Progenitor cell of endocrine pancreas (in vitro differentiated cells): ENCODE measurements at places on chromosomes 11 and 22.

GRCh38 chr22:33467620-33468095, 409.5 kb upstream of the SYN3 start:
- peaks cover 15% of the 10 kb centered on the region for H3K36me3 ChIP-seq
- peaks cover 7% of the 10 kb centered on the region for H3K4me1 ChIP-seq
- H3K4me3 ChIP-seq = no peak overlapping the region

GRCh38 chr11:2212411-2213251, 41.0 kb upstream of the TH start:
- peak overlapping the region; percentile 52 for H3K27ac ChIP-seq
- H3K36me3 ChIP-seq = no peaks in the 10 kb centered on the region
- peak; percentile 9 for DNase-seq
- H3K27me3 ChIP-seq = peaks cover 33% of the 10 kb centered on the region

GRCh38 chr22:49344656-49345055, 483.0 kb downstream of the BRD1 start:
- H3K27ac ChIP-seq = no peak overlapping the region
- H3K27me3 ChIP-seq = peaks cover 26% of the 10 kb centered on the region
- H3K4me1 ChIP-seq = no peaks in the 10 kb centered on the region
- no peak overlapping the region for H3K4me3 ChIP-seq
- no peak for DNase-seq

- no peak for DNase-seq
- peaks cover 16% of the 10 kb centered on the region for H3K4me1 ChIP-seq
- H3K36me3 ChIP-seq = peaks cover 2% of the 10 kb centered on the region
- peaks cover 3% of the 10 kb centered on the region for H3K27me3 ChIP-seq
Measured at GRCh38 chr11:13465909-13466371, 2.9 kb upstream of the BTBD10 start.

DNA sequence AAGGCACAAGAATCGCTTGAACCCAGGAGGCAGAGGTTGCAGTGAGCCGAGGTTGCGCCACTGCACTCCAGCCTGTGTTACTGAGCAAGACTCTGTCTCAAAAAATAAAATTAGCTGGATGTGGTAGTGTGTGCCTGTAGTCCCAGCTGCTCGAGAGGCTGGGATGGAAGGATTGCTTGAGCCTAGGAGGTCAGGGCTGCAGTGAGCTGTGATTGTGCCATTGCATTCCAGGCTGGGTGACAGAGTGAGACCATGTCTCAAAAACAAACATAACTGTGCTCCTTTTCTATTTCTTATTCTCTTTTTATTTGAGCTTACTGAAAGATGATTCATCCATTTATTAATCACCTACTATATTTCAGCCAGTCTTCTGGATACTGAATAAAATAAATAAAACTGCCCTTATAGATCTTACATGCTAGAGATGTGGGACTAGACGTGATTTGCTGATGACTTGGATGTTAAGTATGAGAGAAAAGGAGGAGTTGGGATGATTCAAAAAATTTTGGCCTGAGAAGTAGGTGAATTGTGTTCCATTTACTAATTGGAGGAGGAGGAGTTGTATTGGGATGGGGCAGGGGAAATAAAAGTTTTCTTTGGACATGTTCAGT, 18.0 kb downstream of the PAAF1 start:
- no peaks in the 10 kb centered on the region for H3K4me1 ChIP-seq
- H3K27ac ChIP-seq = no peak overlapping the region
- H3K36me3 ChIP-seq = peaks cover 19% of the 10 kb centered on the region

DNA sequence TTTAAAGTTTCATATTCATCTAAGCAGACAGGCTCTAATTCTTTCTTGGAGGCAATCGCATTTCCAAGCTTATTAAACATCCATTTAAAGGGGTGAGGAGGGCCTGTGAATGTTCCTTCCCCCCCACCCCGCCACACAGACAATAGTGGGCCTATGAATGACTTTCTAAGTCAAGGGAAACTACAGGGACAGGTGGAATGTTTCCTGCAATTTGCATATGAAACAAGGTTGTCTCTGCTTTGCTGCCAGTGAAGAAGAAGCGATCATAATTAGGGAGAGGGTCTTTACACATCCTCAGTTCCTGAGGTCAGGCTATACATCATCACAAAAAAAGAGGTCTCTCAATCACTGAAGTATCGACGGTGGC, 127.9 kb upstream of the OPCML start:
- no peak overlapping the region for H3K27ac ChIP-seq
- peaks cover 34% of the 10 kb centered on the region for H3K27me3 ChIP-seq
- no peak for DNase-seq
- peaks cover 3% of the 10 kb centered on the region for H3K4me1 ChIP-seq

DNA sequence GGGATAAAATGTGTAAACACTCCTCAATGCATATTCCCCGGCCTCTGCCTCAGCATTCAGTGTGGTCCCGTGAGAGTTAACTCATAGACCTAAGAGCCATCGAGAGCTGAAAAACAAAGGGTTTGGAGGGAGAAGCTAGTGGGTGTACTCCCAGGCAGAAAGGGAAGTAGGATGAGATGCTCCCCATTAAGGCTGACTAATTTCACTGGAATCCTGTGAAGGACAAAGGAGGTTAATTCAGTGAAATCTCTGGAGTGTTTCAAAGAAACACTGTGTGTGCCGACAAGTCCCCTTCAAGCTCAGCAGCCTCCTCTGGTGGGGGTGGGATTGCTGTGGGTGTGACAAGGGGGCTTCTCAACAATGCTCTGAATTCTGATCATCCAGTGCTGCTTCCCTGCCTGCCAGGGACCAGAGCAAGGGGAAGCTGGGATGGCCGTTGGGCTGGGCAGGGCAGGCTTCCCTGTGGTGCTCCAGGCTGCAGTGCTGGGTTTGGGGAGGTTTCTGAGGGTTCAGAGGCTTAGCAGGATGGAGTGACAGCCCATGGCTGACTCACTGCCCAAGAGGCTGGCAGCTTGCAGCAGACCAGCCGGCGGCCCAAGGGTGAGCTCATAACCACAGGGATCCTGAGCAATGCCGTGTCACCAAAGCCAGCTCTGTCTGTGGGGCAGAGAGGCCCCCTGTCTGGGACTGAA, 61.4 kb upstream of the BMAL1 start:
- no peak overlapping the region for H3K4me3 ChIP-seq
- H3K27ac ChIP-seq = no peak overlapping the region
- peaks cover 3% of the 10 kb centered on the region for H3K27me3 ChIP-seq
- no peaks in the 10 kb centered on the region for H3K4me1 ChIP-seq
- H3K36me3 ChIP-seq = no peaks in the 10 kb centered on the region
- no peak for DNase-seq

DNA sequence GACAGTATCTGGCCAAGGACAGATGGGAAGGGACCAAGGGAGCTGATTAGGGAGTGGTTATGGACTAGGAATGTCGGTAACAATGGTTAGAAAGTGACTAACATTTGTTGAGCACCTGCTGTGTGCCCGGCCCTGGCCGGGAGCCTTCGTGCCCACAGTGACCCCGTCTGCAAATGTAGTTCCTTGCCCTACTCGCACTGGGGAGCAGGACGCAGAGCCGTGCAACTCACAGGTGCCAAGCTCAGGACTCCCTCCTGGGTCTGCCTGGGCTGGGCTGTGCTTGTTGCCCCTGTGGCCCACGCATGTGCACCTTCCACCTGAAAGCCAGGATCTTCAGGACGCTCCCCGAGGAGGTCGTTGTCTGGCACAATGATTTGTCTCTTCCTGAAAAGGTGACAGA, 56.7 kb upstream of the PPP6R3 start:
- no peak overlapping the region for H3K27ac ChIP-seq
- peaks cover 29% of the 10 kb centered on the region for H3K36me3 ChIP-seq
- H3K4me3 ChIP-seq = no peak overlapping the region
- H3K4me1 ChIP-seq = peaks cover 8% of the 10 kb centered on the region
- H3K27me3 ChIP-seq = no peaks in the 10 kb centered on the region

DNA sequence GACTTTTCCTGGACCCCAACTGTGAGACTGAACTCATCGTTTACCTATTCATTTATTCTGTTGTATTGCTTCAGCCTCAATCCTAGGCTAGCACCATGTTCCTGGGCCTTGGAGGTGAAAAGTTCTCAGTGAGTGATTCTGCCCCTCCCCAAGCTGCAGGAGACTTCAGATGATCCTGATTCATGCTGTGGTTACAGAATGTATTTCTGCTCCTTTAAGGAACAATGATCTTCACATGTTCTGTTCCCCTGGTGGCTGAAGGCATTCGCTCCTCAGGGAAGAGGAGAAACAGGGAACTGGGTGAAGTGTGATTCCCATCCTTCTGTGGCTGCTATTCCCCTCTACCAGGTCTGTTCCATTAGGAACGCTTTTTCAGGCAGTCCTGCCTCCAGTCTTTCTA, 2.4 kb downstream of the OR52E1 start:
- H3K27ac ChIP-seq = no peak overlapping the region
- H3K4me1 ChIP-seq = no peaks in the 10 kb centered on the region
- no peak for DNase-seq
- no peaks in the 10 kb centered on the region for H3K36me3 ChIP-seq
- peaks cover 3% of the 10 kb centered on the region for H3K27me3 ChIP-seq

- H3K36me3 ChIP-seq = no peaks in the 10 kb centered on the region
- H3K4me1 ChIP-seq = peaks cover 7% of the 10 kb centered on the region
- H3K4me3 ChIP-seq = no peak overlapping the region
- DNase-seq = no peak
- H3K27me3 ChIP-seq = peaks cover 60% of the 10 kb centered on the region
Measured at GRCh38 chr22:43314611-43315010, 28.6 kb downstream of the SCUBE1 start.

DNA sequence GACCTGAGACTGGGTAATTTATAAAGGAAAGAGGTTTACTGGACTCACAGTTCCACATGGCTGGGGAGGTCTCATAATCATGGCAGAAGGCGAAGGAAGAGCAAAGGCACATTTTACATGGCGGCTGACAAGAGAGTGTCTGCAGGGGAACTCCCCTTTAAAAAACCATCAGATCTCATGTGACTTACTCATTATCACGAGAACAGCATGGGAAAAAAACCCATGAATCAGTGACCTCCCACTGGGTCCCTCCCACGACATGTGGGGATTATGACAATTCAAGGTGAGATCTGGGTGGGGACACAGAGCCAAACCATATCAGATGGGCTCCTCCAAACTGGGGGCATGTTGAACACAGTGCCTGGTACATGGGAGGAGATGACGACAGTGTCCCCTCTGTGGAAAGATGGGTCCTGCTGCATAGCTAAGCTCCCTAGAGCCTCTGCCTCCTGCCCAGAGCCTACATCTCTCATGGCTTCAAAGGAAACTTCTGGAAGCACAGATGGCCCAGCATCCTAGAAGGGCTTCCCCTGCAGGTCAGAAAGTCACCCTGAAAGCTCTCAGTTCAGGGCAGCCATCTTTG, 46.1 kb downstream of the MYEOV start:
- no peak overlapping the region for H3K27ac ChIP-seq
- H3K36me3 ChIP-seq = peaks cover 2% of the 10 kb centered on the region
- peaks cover 3% of the 10 kb centered on the region for H3K27me3 ChIP-seq
- peaks cover 12% of the 10 kb centered on the region for H3K4me1 ChIP-seq
- H3K4me3 ChIP-seq = no peak overlapping the region

- no peaks in the 10 kb centered on the region for H3K27me3 ChIP-seq
- DNase-seq = no peak
- H3K4me3 ChIP-seq = no peak overlapping the region
- H3K27ac ChIP-seq = no peak overlapping the region
- H3K36me3 ChIP-seq = no peaks in the 10 kb centered on the region
- no peaks in the 10 kb centered on the region for H3K4me1 ChIP-seq
Measured at GRCh38 chr11:134678744-134679143, 266.7 kb upstream of the B3GAT1 start.

GRCh38 chr22:22663861-22664800, 19.7 kb downstream of the GGTLC2 start:
- no peak for DNase-seq
- H3K4me3 ChIP-seq = no peak overlapping the region
- no peaks in the 10 kb centered on the region for H3K4me1 ChIP-seq
- H3K27me3 ChIP-seq = peaks cover 75% of the 10 kb centered on the region
- H3K36me3 ChIP-seq = no peaks in the 10 kb centered on the region

DNA sequence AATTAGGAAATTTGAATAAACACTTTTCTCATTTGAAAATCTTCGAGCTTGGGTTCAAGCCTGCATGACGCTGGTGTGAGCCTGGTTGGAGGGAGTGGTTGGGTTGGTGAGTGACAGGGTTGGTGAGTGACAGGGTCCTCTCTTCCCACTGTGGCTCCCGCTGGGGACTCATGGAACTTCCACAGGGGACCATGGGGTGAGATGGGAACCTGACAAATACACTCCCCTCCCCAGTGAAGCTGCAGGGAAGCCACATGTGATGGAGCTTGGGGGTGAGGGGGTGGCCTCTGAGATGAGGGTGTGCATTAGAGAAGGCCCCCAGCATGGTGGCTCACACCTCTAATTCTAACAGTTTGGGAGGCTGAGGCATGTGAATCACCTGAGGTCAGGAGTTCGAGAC, 66.8 kb downstream of the RTL6 start:
- peaks cover 7% of the 10 kb centered on the region for H3K27me3 ChIP-seq
- no peak overlapping the region for H3K27ac ChIP-seq
- H3K4me3 ChIP-seq = no peak overlapping the region
- DNase-seq = no peak
- H3K36me3 ChIP-seq = no peaks in the 10 kb centered on the region
- H3K4me1 ChIP-seq = peaks cover 18% of the 10 kb centered on the region

DNA sequence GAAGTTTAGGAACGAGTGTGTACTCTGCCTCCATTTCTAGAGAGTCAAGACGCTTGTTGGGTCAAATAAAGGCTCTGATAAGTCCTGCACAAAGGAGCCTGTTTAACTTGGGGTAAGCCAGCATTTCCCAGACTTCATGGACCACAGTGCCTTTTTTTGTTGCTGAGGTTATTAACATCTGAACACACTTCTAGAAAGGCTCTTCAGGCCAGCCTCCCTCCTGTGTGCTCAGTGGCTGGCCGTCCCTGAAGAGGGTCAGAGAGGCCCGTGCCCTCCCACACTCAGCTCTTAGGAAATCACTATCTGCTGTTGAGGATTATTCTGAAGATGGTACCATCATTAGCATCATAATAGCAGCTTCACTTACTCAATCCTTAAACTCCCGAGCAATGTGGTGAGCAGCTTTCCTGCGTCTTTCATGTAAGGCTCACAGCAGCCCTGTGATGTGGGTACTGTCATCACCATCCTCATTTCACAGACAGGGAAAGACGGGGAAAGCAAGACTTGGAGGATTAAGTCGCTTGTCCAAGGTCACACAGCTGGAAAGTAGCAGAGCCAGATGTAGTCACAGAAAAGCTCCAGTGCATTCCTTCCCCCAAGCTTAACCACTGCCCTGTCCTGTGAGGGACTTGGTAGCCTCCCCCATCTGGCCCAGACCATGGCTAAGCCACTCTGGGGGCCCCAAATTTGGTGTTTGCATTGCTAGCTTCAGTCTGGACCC, 71.3 kb downstream of the TSPAN18 start:
- no peaks in the 10 kb centered on the region for H3K36me3 ChIP-seq
- no peak overlapping the region for H3K27ac ChIP-seq
- peaks cover 19% of the 10 kb centered on the region for H3K4me1 ChIP-seq
- H3K4me3 ChIP-seq = no peak overlapping the region

GRCh38 chr11:60913793-60914632, at the start of gene TMEM109:
TSS of gene TMEM109 (plus strand) at chr11:60914158. CDS start at chr11:60919694, 5,536 bp downstream.
- no peaks in the 10 kb centered on the region for H3K36me3 ChIP-seq
- peak within 1 kb of the TSS; percentile 88 for H3K4me3 ChIP-seq
- peaks cover 14% of the 10 kb centered on the region for H3K27me3 ChIP-seq
- peak within 1 kb of the TSS; percentile 96 for H3K27ac ChIP-seq
- peak; percentile 72 for DNase-seq
- peaks cover 21% of the 10 kb centered on the region for H3K4me1 ChIP-seq
